H9 (cell line): ENCODE measurements at places on chromosomes 16 and 17.

GRCh38 chr16:68749432-68749831 is 12.3 kb downstream of the CDH1 start:
- peak; percentile 64 for DNase-seq

- DNase-seq: no peak
Measured at GRCh38 chr16:56609463-56609921, 1.1 kb downstream of the MT2A start.

- peak; percentile 82 for DNase-seq
Measured at GRCh38 chr17:80036715-80037477, 454 bp downstream of the CCDC40 start.

GRCh38 chr16:89446975-89447293 is 43.4 kb downstream of the ANKRD11 start:
- no peak for DNase-seq

- no peak for DNase-seq
Measured at GRCh38 chr16:50393858-50394802, 25.3 kb upstream of the BRD7 start.
